Stimulated activated CD4-positive, alpha-beta T cell treated with anti-CD3 and anti-CD28 coated beads, Interleukin-4, amount 100 ng/mL, for 24 hours (primary cell): ENCODE measurements at places on chromosomes 6 and 20.

GRCh38 chr6:10414756-10415616 lies at the start of gene TFAP2A:
TSS of gene TFAP2A (minus strand) at chr6:10415074. CDS start at chr6:10414991, 83 bp downstream.
- DNase-seq: no peak

DNA sequence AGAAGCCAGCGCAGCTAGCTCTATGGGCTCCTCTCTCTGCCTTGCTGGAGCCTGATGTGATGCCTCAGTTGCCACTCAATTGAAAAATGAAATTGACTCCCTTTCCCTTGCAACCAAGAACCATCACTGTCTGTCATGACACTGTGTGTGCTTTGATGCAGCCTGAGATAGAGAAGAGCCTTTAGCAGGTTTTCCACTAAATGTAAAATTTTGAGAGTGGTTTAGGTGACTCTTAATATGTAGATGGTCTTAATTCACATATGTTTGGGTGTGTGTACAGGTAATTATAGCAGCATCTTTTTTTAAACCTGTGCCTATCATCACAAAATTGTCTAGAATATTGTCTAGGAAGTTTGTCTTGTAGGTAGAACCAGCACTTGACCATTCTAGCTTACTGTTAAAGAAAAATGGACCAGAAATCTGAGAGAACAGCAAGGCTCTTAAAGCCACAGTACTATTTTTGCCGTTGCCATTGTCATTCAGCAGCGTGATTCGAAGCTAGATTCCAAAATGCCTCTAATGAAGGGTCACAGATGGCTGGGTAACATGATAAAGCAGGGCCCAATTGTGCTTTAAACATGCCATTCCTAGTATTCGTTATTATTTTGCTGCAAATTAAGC lies 1.3 kb downstream of the ARFGEF3 start:
- no peak for DNase-seq

DNA sequence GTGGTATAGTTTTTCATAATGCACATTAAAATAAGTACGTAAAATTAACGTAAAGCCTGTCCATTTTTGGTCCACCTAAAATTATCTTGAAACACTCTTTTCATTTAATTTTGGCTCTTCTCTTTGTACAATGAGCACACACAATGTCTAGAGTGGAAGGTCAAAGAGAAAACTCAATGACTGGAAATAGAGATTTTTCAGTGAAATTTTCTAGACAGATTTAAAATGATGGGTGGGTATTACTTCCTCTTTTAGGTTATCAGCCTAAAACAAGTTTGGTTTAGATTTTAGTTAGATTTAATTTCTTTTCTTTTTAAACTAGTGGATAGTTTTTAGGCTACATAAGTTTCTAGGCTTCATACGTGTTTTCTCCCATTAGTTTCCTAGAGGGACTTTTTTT lies 24.9 kb downstream of the DSE start:
- no peak for DNase-seq

DNA sequence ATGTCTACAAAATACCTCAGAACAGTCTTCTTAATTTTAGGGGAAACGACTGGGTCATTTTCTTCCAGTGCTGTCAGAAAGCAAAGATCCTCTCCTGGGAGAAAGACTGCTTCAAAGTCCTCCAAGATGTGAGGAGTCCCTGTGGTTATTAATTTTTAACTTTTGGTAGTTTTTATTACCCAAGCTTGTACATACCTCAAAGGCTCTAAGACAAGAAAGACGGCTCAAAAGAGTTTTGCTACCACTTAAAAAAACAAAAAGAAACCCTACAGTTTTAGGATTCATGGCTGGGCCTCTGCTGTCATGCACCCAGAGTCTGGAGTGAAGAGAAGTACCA lies 56.1 kb upstream of the APCDD1L start:
- DNase-seq: no peak

GRCh38 chr20:2273634-2274302 lies 22.0 kb upstream of the TGM3 start:
- no peak for DNase-seq

DNA sequence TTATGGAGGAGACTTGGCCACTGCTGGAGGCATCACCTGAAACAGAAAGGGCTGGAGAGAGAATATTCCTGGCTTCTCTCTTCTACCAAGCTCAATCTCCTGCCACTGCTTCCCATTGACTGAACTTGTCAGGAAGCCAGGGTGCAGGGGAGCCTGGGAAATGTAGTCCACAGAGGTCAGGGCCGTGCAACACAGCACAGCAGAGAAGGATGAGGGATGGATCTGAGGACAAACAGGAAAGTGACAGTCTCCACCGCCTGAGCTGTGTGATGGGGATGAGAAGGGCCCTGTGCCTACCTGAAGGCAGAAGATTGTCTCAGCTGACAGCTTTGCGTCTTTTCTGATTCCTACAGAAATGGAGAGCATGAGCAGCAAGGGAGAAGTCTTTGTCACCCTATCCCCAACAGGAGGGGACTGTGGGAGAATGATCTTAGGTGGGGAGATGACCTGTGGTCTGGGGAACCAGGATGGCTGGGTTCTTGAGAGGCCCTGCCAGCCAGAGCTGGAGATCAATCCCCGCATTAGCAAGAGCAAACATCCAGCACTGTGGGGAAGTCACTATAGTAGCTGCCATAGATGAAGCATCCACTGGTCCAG lies 114.2 kb downstream of the SNX5 start:
- no peak for DNase-seq

- DNase-seq: no peak
Observed at GRCh38 chr20:19924255-19924654, 92.9 kb upstream of the NAA20 start.

DNA sequence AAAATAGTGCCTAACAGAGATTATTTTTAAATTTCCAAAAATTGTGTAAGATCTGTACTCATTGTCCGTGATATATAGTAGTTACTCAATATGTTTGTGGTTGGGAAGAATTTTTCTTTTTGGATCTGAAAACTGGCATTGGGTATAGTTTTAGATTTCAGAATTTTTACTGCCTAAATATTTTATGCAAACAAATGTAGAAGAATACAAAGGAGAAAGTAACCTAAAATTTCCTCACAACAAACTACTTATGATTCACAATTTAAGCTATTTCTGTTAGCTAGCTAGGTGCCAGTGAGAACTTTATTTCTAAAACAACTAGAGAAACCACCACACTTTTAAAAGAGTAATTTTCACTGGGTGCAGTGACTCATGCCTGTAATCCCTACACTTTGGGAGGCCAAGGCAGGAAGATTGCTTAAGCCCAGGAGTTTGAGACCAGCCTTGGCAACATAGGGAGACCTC lies 38.8 kb downstream of the SESN1 start:
- no peak for DNase-seq

DNA sequence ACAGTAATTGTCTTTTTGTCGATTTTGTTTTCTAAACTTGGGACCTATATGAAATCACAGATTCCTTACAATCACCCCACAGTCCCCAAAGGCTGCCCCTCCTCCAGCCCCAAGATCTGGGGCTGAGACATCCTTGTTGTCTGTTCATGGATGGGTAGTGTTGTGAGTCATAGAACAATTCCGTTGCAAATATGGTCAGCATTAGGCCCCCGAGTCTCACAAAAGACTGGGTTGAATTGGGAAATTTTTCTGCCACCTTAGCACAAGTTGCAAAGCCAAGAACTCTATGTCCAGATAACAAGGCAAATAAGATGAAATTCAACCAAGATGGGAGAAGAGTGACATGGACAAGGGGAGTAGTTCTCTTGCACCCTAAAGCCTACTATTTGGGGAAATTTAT lies 10.5 kb upstream of the TAB2 start:
- DNase-seq: no peak

DNA sequence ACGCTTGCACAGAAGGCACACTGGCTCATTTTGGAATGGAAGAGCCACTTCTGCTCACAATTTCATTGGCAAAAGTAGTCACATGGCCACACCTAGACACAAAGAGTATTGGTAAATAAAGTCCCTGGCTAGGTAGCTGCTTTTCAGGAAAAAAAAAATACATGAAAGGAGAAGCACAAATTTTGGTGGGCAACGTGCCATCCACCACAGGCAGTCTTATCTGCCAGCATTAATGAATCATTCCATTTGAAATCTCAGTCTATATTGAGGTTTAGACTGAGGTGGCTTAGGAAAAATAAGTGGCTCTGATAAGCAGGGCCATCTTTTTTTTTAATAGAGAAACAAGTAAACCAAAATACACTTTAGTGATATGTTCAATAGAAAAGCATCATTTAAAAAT lies 44.3 kb downstream of the ADGRB3 start:
- no peak for DNase-seq

DNA sequence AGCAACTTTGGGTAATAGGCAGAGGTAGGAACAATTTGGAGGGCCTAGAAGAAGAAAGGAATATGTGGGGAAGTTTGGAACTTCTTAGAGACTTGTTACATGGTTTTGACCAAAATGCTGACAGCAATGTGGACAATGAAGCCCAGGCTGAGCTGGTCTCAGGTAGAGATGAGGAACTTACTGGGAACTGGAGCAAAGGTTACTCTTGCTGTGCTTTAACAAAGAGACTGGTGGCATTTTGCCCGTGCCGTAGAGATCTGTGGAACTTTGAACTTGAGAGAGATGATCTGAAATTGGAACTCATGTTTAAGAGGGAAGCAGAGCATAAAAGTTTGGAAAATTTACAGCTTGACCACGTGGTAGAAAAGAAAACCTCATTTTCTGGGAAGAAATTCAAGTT lies 28.3 kb upstream of the TMEM200A start:
- DNase-seq: no peak

GRCh38 chr20:44736170-44737021 lies 9.3 kb upstream of the KCNK15 start:
- DNase-seq: peak; percentile 34

DNA sequence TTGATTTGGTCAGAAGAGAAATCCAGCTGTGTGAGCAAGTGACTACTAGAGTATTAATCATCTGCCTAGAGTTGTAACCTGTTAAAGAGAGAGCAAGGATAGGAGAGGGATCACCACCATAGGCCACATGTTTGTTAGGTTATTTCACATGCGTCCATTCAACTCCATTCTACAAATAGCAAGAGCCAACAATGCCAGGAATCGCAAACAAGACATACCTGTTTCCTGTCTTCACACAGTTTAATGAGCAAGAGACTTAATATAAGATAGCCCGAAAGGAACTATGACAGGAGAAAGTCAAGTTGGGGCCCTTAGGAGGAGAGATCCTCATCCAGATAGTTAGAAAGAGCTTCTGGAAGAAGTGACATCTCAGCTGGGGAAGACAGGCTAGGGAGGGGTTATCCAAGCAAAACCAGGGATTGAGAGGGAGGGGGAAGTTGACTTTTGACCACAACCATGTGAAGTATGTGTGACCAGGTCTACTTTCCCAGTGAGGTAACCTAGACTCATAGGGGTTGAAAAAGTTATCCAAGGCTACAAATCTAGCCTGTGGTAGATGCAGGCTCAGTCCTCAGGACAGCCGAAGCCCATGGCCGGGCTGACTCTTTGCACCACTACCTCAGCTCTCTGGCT lies 147.4 kb downstream of the ALDH8A1 start:
- no peak for DNase-seq

DNA sequence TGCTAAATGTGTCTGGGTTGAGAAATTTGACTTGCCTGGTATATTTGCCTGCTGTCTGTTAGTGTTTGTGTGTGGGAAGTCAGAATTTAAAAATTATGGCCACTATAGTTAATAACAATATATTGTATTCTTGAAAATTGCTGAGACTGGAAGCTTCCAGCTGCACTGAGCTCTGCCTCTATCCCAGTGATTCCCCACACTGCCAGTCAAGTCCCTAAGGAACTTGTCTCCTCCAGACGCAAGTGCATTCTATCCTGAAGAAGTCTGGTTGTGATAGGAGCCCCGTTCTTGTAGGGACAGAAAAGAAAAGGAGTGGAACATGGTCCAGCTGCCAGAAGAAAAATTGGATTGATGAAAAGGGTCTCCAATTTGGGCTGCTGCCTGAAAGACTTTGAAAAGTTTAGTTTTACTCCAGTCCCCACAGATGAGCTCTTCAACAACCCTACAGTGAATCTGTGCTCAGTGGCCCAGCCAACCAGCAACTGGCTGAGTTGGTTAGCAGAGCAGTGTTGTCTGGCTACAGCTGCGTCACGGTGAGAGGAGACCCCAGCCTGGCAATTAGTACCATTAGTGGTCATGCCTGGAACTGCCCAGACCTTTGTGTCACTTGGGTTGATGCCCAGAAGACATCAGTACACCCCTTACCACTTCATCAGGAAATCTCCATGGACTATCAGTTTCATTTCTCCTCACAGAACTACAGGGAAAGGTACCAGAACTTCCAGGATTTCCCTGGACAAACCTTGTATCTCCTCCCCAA lies 183.1 kb upstream of the MCHR2 start:
- DNase-seq: no peak

DNA sequence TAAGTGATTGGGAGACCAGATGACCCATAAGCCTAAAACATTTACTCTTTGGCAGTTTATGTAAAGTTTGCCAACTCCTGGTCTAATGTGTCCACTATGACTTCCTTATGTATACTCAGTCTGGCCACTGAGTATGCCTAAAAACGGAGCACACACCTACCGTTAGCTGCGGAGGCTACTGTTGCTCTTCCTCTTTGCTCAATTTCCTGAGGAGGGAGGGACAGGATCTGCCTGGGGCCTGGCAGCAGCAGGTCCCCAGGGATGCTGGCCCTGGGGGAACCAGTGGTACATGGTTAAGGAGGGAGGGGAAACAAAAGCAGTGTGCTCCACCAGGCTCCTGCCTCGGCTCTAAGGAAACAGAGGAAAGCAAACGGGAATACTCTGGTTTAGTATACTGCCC lies 113.5 kb downstream of the CDYL start:
- DNase-seq: no peak

GRCh38 chr6:14456941-14457340 lies 339.4 kb downstream of the CD83 start:
- no peak for DNase-seq

- no peak for DNase-seq
Observed at GRCh38 chr6:17454316-17455005, 61.1 kb downstream of the CAP2 start.

DNA sequence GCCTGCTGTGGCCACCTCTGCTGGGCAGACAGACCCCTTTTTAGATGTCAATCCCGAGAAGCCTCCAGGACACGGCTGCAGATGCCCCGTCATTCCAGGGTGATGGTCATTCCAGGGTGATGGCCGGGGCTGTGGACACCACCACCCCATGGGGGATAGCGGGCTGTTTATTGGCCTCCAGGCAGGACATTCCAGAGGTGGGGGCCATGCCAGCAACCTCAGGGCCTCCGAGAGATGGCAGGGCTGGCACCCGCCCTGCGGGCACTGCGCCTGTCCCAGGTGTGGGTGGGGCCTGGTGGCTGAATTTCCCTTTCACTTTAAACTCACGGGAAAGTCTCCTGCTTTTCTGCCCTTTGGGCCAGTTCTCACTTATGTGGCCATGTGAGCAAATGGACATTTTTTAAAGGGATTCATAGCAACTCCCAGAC lies 14.5 kb downstream of the COL9A3 start:
- DNase-seq: no peak

- DNase-seq: peak; percentile 42
Observed at GRCh38 chr6:31010393-31011060, at the start of gene MUC22. TSS of gene MUC22 (plus strand) at chr6:31010474. CDS start at chr6:31010707, 233 bp downstream.

GRCh38 chr6:15628499-15629131 lies 34.2 kb downstream of the DTNBP1 start:
- peak; percentile 70 for DNase-seq

GRCh38 chr6:1787894-1788293 lies 178.2 kb downstream of the FOXC1 start:
- DNase-seq: no peak

GRCh38 chr6:152598421-152598820 lies 38.7 kb downstream of the SYNE1 start:
- DNase-seq: no peak
